Left hindlimb (tissue), 1 donor: ENCODE measurements at places on chromosomes 2 and 18.

DNA sequence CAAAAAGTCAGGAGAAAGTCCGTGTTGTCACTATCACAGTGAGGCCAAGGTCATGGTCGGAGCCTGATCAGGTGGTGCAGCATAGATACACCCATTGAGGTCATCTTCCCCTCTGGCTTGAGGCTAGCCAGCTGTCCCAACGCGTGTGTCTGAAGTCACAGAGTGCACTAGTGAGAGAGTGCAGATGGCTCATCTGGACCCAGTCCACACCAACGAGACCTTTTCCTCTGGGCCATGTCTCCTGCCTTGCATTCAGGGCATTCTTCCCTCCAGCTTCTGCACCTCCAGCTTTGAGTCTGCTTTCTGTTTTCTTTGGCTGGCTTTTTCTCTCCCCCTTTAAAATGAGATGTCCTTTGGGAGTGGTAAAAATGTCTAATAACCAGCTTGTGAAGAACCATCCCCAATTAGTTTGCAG lies 146.9 kb downstream of the TDRD15 start:
- peak; percentile 42 for DNase-seq

DNA sequence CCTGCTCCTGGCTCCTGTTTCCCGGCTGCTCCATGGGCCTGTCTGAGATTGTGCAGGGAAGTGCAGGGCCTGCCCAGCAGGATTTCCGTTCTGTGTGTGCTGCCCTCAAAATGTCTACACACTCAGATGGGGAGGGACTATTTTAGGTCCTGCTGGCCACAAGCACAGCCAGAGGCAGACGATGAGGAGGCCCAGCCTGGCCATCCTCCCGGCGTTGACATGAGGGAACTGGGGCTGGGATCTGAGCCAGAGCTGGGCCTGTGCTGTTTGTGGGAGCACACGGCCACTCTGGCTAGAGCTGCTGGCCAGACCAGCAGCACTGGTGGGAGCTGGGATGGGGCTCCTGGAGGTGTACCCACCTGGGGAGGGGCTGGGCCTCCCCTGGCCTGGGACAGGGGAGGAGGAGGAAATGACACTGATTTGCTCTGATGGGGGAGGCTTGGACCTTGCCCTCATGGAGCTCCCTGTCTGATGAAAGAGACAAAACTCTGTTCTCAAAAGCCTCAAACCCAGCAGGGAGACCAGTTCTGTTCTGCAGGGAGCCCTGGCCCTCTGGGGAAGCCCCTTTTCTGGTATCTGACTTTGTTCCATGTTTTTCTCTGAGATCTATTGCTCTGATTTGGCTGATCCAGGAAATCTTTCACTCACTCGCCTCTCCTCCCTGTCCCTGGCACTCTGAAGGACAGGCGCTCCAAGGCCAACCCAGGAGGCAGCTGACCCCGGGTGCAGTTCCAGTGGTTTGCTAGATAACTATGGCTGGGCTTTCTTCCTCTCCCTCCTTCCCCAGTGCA lies 161.8 kb downstream of the DYSF start:
- DNase-seq: peak; percentile 89

GRCh38 chr2:168501466-168502065 lies 45.5 kb downstream of the CERS6 start:
- DNase-seq: no peak

GRCh38 chr18:41128545-41128944 lies 826.5 kb upstream of the PIK3C3 start:
- DNase-seq: no peak

DNA sequence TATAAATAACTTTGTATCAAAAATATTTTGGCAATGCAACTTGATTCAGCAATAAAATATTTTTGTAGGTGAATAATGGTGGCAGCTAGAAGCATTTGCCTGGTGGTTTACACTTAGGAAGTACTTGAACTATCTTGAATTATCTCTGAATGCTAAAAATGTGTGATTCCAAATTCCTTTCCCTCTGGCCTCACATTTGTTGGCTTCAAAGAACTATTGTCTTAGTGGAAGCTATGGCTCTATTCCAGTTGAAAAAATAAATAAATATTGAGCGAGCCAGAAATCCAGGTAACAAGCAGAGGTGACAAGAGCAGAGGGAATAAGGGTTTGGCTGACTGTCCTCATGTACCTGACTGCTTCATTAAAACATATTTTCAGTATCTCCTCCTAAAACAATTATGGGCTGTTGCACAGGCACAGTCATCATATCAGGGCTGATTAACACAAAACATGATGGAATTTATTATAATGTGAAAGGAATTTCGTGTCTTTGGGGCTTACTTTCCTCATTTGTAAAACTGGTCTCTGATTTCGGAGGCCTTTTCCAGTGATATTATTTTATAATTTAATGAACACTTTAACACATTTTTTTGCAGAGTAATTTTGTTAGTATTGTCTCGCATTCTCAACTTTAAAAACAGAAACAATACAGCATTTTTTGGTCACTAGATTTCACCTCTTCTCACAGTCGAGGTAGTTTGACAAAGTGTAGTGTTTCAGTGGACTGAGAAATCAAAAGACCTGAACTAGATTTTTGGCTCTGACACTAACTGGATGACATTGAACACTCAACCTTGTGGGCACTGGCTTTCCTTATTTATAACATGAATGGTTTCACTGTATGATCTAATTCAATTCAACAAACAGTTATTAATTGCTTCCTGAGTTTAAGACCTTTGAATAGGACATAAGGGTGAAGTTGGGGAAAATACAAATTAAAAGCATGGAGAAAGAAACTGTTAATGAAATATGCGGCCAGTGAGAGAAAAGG lies 7.8 kb upstream of the CAVIN2 start:
- no peak for DNase-seq

DNA sequence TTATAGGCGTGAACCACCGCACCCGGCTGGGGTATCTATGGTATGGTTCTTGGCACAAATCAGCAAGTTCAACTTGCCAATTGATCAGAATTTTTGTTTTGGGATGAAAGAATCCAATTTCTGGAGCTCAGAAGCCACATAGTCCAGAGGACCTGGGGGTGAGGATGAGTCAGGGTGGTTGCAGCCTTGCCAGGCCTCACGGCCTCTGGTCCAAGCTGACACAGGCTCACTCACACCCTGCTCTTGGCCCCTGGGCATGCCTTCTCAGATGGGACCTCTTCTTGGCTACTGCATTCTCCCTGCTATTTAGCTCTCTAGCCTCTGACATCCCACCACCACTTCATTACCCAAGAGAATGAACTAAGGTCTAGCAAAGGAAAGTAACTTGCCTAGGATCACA lies 16.3 kb downstream of the CAPG start:
- no peak for DNase-seq

GRCh38 chr2:241686324-241686649 lies 328 bp downstream of the DTYMK start:
- no peak for DNase-seq

DNA sequence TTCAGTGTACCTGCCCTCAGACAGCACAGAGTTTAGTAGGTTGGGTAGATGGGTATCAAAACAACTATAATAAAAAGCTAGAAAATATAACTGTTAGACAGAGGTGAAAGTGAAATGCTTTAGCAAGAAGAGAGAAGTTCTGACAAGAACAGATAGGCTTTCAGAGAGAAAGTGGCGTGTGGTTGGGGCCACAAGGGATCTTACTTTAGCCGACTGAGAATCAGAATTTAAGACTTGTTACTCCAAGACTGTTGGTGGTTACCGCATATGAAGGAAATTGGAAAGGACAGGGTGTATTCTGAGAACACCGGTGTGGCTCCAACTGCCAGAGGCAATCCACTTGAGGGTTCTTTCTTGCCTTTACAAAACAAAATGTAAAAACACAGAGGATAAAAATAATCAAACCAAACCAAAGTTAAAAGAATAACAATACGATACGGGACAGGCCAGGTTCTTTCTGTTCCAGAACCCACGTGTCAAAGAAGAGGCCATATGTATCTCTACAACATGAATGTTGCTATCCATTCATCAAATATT lies 44.4 kb upstream of the AGPS start:
- DNase-seq: no peak

- no peak for DNase-seq
Observed at GRCh38 chr2:69797836-69798289, 31.6 kb upstream of the GMCL1 start.

DNA sequence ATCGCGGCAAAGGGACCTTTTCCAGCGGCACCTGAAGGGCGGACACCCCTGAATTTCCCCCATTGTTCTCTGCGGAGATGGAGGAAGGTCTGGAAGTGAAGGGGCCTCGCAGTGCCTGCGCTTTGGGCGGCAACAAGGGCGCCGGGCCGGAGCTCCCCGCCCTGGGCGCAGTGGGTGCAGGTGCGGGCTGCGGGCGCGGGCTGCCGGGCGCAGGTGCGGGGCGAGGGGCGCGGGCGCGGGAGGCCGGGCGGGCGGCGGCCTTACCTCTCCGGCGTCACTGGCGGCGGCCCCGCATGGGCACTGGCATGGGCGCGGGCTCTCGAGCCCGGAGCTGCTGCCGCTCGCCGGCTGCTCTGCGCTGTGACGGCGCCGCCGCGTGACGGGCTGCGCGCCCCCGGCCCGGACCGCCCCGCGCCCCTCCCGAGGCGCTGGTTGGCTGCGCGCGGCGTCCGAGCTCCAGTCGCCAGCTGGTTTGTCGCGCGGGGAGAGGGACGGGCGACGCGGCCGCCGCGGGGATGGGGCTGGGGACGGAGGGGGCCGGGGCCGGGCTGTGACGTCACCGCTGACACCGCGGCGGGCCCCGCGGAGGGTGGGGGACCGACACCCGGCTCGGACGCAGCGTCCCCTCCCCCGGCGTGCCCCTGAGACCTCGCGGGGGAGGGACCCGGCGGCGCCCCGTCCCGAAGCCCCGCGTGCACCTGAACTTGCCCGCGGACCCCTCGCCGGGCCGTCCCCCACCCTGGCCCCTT lies at the start of gene KIF1A:
TSS of gene KIF1A (minus strand) at position 362 of the 749 bp plus-strand sequence. CDS start 22,467 bp downstream, outside the sequence.
- DNase-seq: peak; percentile 63

- DNase-seq: no peak
Observed at GRCh38 chr2:58585233-58585632, 344.1 kb upstream of the FANCL start.
